GM12878 (cell line): ENCODE measurements at places on chromosomes 6 and 20. TPM values are rescaled to one million over a fixed set of nuclear protein-coding genes. Genes with fewer than 3 reads are reported as not detected.

BPIFB4 gene
- not detected in 2 replicates for total RNA-seq

ENPP1 gene
- total RNA-seq = 0.05 and 0.16 TPM in 2 replicates

SLC35B3 gene
- total RNA-seq = 12.1 and 12.4 TPM in 2 replicates

GTF3C6 gene
- total RNA-seq = 92.3 and 95.4 TPM in 2 replicates

SNAP91 gene
- 0.33 and 0.35 TPM in 2 replicates for total RNA-seq

ZNF831 gene
- total RNA-seq = 0.85 and 0.97 TPM in 2 replicates

MMP24 gene
- not detected in 2 replicates for total RNA-seq

KHDC1 gene
- 5.3 and 6.4 TPM in 2 replicates for total RNA-seq

JPH2 gene
- not detected in 2 replicates for total RNA-seq

CD93 gene
- total RNA-seq = 2.5 and 2.6 TPM in 2 replicates

TTBK1 gene
- total RNA-seq = not detected in 2 replicates

HLA-DPA1 gene
- total RNA-seq = 707 and 749 TPM in 2 replicates

BNIP5 gene
- total RNA-seq = 0.08 and 0.13 TPM in 2 replicates

ECT2L gene
- not detected in 2 replicates for total RNA-seq

OR2J3 gene
- total RNA-seq = not detected in 2 replicates

MCHR2 gene
- total RNA-seq = not detected in 2 replicates

ARMH2 gene
- total RNA-seq = 0.35 TPM in 1 of 2 replicates, not detected in the other

TAGAP gene
- 27.2 and 28.8 TPM in 2 replicates for total RNA-seq

CDKAL1 gene
- 16.8 and 18.5 TPM in 2 replicates for total RNA-seq

FAM209B gene
- 0.44 TPM in 1 of 2 replicates, not detected in the other for total RNA-seq

GPR63 gene
- total RNA-seq = 3.6 and 3.8 TPM in 2 replicates

DDX43 gene
- 0.08 TPM in 1 of 2 replicates, not detected in the other for total RNA-seq

CCN5 gene
- 0.15 TPM in 1 of 2 replicates, not detected in the other for total RNA-seq

SCRT2 gene
- not detected in 2 replicates for total RNA-seq

SLC17A1 gene
- total RNA-seq = not detected in 2 replicates

FABP7 gene
- total RNA-seq = not detected in 2 replicates

EPB41L1 gene
- total RNA-seq = 0.36 and 0.40 TPM in 2 replicates

TINAG gene
- 0.51 and 0.64 TPM in 2 replicates for total RNA-seq

COX4I2 gene
- not detected in 2 replicates for total RNA-seq

CLDN20 gene
- not detected in 2 replicates for total RNA-seq

DEFB129 gene
- total RNA-seq = not detected in 2 replicates

SEL1L2 gene
- total RNA-seq = not detected in 2 replicates

SLC17A3 gene
- not detected in 2 replicates for total RNA-seq

CGA gene
- not detected in 2 replicates for total RNA-seq

MYBL2 gene
- total RNA-seq = 175 and 184 TPM in 2 replicates

ADGRF1 gene
- total RNA-seq = 0.05 and 0.08 TPM in 2 replicates

GCNT2 gene
- 12.0 and 15.3 TPM in 2 replicates for total RNA-seq

HLA-DQB2 gene
- total RNA-seq = 26.7 and 27.1 TPM in 2 replicates

ADGRB3 gene
- not detected in 2 replicates for total RNA-seq

MAK gene
- total RNA-seq = 0.05 and 0.08 TPM in 2 replicates

SLC13A3 gene
- 0.48 TPM in 1 of 2 replicates, not detected in the other for total RNA-seq

RIPOR3 gene
- total RNA-seq = 0.05 TPM in 1 of 2 replicates, not detected in the other
